ENCODE measurements at places on chromosomes 6 and 20.

GRCh38 chr6:63213325-63213724 is 2.1 kb downstream of the FKBP1C start:
- no peak for DNase-seq

- DNase-seq = no peak
Measured at GRCh38 chr6:78593898-78594667, 273.3 kb upstream of the IRAK1BP1 start.

DNA sequence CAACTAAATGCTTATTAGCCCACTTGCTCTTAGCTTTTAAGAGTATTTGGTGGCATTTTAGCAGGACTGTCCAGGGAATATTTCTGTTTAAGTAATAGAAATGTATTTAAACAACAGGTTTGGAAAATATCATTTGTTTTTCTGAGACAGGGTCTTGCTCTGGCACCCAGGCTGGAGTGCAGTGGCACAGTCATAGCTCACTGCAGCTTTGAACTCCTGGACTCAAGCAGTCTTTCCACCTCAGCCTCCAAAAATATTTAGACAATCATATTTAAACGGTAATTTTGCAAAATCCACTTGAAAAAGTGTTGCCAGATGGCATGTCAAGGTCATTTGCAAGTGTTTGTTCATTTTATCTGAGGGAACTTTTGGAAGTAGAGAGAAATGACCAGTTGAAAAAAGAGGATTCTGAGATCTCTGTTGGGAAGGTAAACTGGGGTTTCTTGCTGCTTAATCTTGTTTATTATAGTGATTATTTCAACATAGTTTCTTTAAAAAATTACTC is 25.0 kb downstream of the AKAP7 start:
- DNase-seq = no peak

DNA sequence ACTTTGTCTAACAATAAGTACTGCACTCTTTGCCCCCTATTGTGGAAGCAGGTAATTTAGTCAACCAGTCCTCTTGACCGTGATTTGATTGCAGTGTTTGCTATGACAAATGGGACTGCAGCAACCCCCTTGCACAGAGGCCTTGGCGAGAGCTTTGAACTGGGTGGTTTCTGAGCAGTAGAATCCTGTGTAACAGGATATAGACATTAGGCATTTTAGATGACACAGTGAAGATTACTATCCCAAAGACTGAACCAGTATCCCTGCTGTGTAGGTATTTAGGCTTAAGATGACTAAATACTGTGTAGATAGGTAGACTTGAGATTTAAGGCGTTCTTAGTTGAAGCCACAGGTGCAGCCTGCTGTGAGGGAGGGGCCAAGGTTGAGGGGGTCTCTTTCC is 9.9 kb downstream of the DNMT3B start:
- DNase-seq = no peak

GRCh38 chr20:44651684-44652423 is at the start of gene ADA:
Gene ADA (minus strand): TSS chr20:44651699. CDS start chr20:44651607, 92 bp downstream.
- no peak for DNase-seq

DNA sequence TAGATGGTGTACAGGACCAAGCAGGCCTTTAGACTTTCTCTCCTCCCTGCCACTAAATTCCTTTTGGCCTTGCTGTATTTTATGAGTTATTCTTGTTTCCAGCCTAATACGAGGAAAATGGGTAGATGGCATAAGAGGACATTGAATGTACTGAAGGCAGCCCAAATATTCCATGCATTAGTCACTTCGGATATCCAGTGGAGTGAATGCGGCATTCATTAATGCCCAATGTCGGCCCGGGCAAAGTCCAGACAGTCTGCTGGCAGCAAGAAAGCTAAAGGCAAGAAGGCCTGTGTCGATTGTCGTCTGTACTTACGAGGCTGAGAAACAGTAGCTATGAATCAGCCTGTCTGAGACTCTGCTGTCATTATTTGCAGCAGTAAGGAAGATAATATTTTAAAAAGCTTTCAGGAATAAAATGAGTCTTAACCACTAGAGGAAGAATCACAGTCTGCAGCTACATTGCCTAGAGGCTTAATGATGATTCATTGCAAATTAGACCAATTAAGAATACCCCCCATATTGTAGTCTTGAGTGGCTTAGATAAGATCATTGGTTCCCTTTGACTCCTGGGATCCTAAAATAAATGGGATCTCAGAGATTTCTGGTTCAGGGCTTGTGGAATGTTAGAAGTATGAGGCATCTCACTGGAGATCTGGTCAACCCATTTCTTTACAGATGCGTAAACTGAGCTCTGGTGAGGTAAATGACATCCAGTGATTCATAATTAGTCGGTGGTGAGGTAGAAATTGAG is 534.1 kb upstream of the JAG1 start:
- peak; percentile 76 for DNase-seq

GRCh38 chr6:85917522-85917921 is 274.8 kb upstream of the SYNCRIP start:
- DNase-seq = no peak
